Activated CD4-positive, alpha-beta T cell treated with anti-CD3 and anti-CD28 coated beads, Interleukin-2, amount 10 ng/mL, durations not matched to agents 7 days and 5 days (primary cell): ENCODE measurements at places on chromosomes 1 and 21. TPM values are rescaled to one million over a fixed set of nuclear protein-coding genes. Genes with fewer than 3 reads are reported as not detected.
A peak's percentile ranks its signal among the peaks of the same experiment; 100 is the strongest.

DNA sequence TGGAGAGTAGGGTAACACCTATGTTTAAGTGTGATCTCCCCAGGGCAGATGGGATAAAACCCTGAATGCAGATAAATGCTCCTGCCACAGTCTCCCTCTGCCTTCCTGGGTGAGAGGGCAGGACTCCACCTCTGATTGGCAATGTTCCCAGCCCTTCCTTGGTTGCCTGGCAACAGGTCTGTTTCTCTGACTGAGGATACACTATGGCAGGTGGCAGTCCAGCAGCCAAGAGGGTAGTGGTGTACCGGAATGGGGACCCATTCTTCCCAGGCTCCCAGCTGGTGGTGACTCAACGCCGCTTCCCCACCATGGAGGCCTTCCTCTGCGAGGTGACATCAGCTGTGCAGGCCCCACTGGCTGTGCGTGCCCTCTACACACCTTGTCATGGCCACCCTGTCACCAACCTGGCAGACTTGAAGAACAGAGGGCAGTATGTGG is at the start of gene DCDC2B:
Gene DCDC2B (plus strand): TSS at position 199 of the 438 bp plus-strand sequence. CDS start 5 bp downstream, at position 204.
- no peak for DNase-seq
- H3K27me3 ChIP-seq, result no peaks in the 10 kb centered on the region
- H3K4me1 ChIP-seq, result peaks cover 24% of the 10 kb centered on the region
- H3K36me3 ChIP-seq, result peaks cover 12% of the 10 kb centered on the region
- H3K4me3 ChIP-seq, result no peak within 1 kb of the TSS

The TRIM46 gene
- total RNA-seq, result 15.5 TPM

- H3K36me3 ChIP-seq, result no peaks in the 10 kb centered on the region
- H3K4me3 ChIP-seq, result no peak overlapping the region
- no peak for DNase-seq
- H3K27me3 ChIP-seq, result peaks cover 2% of the 10 kb centered on the region
- H3K27ac ChIP-seq, result no peak overlapping the region
- H3K4me1 ChIP-seq, result peaks cover 7% of the 10 kb centered on the region
These were observed 135.4 kb upstream of the SOD1 start for GRCh38 chr21:31524140-31524539.

- no peak overlapping the region for H3K4me3 ChIP-seq
- peak overlapping the region; percentile 2 for H3K27ac ChIP-seq
- H3K4me1 ChIP-seq, result peaks cover 21% of the 10 kb centered on the region
- H3K36me3 ChIP-seq, result no peaks in the 10 kb centered on the region
- DNase-seq, result no peak
These were observed 36.6 kb downstream of the RGL1 start for GRCh38 chr1:183841550-183841949.

The RNU1-1 gene
- total RNA-seq, result 2,316 TPM

DNA sequence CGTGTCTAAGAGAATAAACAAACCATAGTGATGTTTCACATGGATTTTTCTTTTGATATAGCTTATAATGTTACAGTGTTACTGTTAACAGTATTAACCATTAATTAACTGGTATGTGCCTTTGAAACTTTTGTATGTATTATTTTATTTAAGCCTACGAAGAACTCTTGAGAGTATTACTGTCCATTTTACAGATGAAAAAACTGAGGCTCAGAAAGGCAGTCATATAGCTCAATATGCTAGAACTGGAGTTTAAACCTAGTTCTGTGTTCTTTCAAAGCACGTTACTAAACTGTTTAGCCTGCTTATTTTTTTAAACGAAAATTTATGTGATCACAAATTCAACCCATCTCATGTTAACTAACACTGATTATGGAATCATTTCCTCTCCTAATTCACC is 83.5 kb downstream of the POU2F1 start:
- H3K27me3 ChIP-seq, result no peaks in the 10 kb centered on the region
- no peak overlapping the region for H3K4me3 ChIP-seq
- peaks cover 4% of the 10 kb centered on the region for H3K4me1 ChIP-seq
- no peak overlapping the region for H3K27ac ChIP-seq

GRCh38 chr1:201475130-201475529 is 6.1 kb upstream of the PHLDA3 start:
- peaks cover 15% of the 10 kb centered on the region for H3K4me1 ChIP-seq
- H3K36me3 ChIP-seq, result no peaks in the 10 kb centered on the region
- H3K27ac ChIP-seq, result no peak overlapping the region
- no peak for DNase-seq

DNA sequence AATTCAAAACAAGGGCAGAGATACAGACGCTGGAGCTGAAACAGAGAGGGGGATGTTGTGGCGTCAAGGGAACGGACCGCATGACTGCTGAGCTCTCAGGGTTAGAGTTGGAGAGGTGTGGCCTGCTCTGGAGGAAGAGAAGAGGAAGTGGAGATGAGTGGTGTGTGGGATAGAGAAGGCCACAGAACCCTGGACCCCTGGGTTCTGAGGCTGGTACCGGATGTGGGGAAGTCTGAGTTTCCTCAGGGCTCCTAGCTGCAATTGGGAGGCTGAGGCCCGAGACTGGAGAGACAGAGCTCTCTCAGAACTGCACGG is 1.8 kb downstream of the BCAN start:
- DNase-seq, result peak; percentile 65
- H3K27me3 ChIP-seq, result peaks cover 84% of the 10 kb centered on the region
- H3K4me3 ChIP-seq, result no peak overlapping the region
- peaks cover 33% of the 10 kb centered on the region for H3K4me1 ChIP-seq

The LCE1F gene
- total RNA-seq, result not detected

The TNFRSF8 gene
- total RNA-seq, result 6.5 TPM

DNA sequence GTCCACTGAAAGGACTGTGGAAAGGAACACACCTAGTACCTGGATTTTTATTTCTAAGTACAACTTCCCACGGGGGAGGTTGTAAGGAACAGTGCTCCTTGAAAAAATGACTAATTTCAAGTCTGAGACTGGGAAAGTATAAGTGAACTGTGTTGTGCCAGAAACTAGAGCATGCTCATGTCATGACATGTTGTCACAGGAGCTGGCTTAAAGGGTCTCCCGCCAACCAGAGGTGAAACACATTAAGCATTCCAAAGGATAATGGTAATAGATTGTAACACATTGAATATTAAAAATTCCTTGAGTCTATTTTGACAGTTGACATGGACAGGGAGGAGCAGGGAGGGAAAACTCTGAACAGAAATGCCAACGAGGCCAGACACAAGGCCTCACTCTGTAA is 6.3 kb downstream of the ATP2B4 start:
- DNase-seq, result no peak
- no peak overlapping the region for H3K27ac ChIP-seq
- H3K27me3 ChIP-seq, result no peaks in the 10 kb centered on the region
- H3K36me3 ChIP-seq, result peaks cover 50% of the 10 kb centered on the region
- peaks cover 53% of the 10 kb centered on the region for H3K4me1 ChIP-seq
- no peak overlapping the region for H3K4me3 ChIP-seq

DNA sequence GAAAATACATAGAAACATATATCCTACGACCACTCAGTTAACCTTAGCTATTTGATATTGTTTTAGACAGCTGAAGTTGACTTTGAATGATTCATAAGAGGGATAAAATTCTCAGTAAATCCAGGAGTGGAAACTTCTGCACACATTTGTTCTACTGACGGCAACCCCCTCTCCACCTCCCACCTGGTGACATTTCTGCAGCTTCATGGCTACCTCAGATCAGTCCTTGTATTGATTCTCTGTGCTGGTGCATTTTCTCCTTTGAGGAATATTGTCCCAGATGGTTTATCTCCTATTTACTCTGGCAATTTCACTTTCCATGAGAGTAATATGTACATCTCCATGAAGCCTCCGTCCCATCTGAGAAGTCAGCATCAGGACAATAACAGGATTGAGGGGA is 57.7 kb upstream of the COA6 start:
- H3K4me3 ChIP-seq, result no peak overlapping the region
- H3K4me1 ChIP-seq, result peaks cover 46% of the 10 kb centered on the region
- DNase-seq, result no peak
- peaks cover 2% of the 10 kb centered on the region for H3K27me3 ChIP-seq
- peaks cover 5% of the 10 kb centered on the region for H3K36me3 ChIP-seq
- peak overlapping the region; percentile 94 for H3K27ac ChIP-seq

DNA sequence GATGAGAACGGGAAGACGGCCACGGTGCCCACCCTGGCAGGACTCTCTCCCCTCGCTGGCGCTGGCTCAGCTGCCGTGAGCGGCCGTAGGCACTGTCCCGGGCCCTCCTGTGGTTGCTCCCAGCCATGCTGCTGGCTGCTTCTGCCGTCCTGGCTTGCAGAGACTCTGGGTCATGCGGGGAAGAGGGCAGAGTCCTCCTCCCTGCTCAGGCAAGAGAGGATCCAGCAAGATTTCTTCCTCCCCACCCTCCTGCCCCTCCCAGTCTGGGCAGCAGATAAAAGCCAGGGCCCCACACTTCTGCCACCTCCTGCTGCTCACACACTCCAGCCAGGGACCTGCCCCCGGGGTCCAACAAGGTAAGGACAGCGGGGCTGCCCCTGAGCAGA is 60.1 kb downstream of the AGPAT3 start:
- no peak overlapping the region for H3K27ac ChIP-seq
- H3K27me3 ChIP-seq, result no peaks in the 10 kb centered on the region
- H3K36me3 ChIP-seq, result peaks cover 5% of the 10 kb centered on the region
- H3K4me3 ChIP-seq, result no peak overlapping the region
- DNase-seq, result no peak

- H3K36me3 ChIP-seq, result peaks cover 15% of the 10 kb centered on the region
- H3K4me1 ChIP-seq, result peaks cover 21% of the 10 kb centered on the region
- H3K27me3 ChIP-seq, result no peaks in the 10 kb centered on the region
- DNase-seq, result no peak
- no peak overlapping the region for H3K4me3 ChIP-seq
These were observed 8.2 kb downstream of the CEP170 start for GRCh38 chr1:243246916-243247315.

The GJA9 gene
- total RNA-seq, result not detected

DNA sequence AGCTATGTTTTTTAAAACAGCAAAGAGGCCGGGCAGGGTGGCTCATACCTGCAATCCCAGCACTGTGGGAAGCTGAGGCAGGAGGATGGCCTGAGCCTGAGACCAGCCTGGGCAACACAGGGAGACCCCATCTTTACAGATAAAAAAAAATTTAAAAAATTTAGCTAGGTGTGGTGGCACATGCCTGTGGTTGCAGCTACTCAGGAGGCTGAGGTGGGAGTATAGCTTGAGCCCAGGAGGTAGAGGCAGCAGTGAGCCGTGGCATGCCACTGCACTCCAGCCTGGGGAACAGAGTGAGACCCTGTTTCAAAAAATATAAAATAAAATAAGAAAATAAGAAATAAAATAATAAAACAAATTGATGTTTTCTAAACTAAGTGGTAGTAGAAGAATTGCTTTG is 8.4 kb downstream of the SLC35A3 start:
- no peak for DNase-seq
- no peak overlapping the region for H3K4me3 ChIP-seq
- no peaks in the 10 kb centered on the region for H3K27me3 ChIP-seq
- no peaks in the 10 kb centered on the region for H3K4me1 ChIP-seq

- H3K27me3 ChIP-seq, result no peaks in the 10 kb centered on the region
- H3K4me3 ChIP-seq, result no peak overlapping the region
- H3K36me3 ChIP-seq, result no peaks in the 10 kb centered on the region
- no peaks in the 10 kb centered on the region for H3K4me1 ChIP-seq
- H3K27ac ChIP-seq, result no peak overlapping the region
These were observed 157.3 kb downstream of the KCNJ6 start for GRCh38 chr21:37758982-37759381.

GRCh38 chr1:21220815-21221214 is 44.1 kb upstream of the EIF4G3 start:
- H3K4me1 ChIP-seq, result no peaks in the 10 kb centered on the region
- H3K27ac ChIP-seq, result no peak overlapping the region
- DNase-seq, result no peak
- no peaks in the 10 kb centered on the region for H3K27me3 ChIP-seq

- H3K27me3 ChIP-seq, result no peaks in the 10 kb centered on the region
- H3K4me3 ChIP-seq, result no peak overlapping the region
- peaks cover 50% of the 10 kb centered on the region for H3K4me1 ChIP-seq
These were observed 77.7 kb downstream of the RHOU start for GRCh38 chr1:228812961-228813360.

- no peak for DNase-seq
- no peaks in the 10 kb centered on the region for H3K4me1 ChIP-seq
- H3K27me3 ChIP-seq, result no peaks in the 10 kb centered on the region
These were observed 32.8 kb upstream of the CHRM3 start for GRCh38 chr1:239353536-239353935.

- no peaks in the 10 kb centered on the region for H3K27me3 ChIP-seq
- H3K4me3 ChIP-seq, result no peak overlapping the region
- DNase-seq, result no peak
These were observed 17.4 kb downstream of the MYOM3 start for GRCh38 chr1:24094554-24094953.

DNA sequence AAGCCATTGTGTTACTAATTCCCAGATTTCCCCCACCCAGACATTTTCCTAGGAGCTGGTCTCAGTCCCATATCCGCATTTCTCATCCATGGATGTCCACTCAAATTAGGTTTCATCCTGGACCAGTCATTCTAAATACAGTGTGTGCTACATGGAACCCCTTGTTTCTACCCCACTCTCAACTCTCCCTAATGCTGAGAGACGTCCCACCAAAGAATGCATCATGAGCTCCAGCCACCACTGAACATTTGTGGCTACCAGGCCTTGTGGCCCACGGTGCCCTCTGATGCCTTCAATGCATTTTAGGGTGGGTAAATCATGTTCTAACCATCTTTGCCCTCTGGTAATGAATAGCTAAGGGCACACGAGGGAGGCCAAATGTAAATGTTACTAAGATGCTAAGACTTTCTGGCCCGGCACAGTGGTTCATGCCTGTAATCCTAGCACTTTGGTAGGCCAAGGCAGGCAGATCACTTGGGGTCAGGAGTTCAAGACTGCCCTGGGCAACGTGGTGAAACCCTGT is 13.3 kb upstream of the RAB42 start:
- peak overlapping the region; percentile 58 for H3K27ac ChIP-seq
- no peaks in the 10 kb centered on the region for H3K27me3 ChIP-seq
- peaks cover 34% of the 10 kb centered on the region for H3K4me1 ChIP-seq

DNA sequence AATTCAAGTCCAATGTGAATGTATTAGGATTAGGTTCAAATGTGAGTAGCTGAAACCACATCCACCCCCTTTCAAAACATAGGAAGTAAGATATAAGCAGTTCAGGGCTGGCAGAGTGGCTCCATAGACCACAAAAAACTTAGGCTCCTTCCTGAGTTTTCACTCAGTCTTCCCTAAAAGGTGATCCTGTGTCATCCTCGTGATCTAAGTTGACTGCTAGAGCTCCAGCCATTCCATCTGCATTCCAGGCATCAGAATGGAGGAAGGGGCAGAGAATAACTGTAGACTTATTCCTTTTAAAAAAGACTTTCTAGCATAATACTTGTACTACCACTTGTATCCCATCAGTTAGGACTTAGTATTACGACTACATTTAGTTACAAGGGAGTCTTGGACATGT is 204.1 kb downstream of the PBX1 start:
- H3K27me3 ChIP-seq, result no peaks in the 10 kb centered on the region
- H3K27ac ChIP-seq, result no peak overlapping the region
- DNase-seq, result no peak
- H3K36me3 ChIP-seq, result no peaks in the 10 kb centered on the region
- no peaks in the 10 kb centered on the region for H3K4me1 ChIP-seq

GRCh38 chr1:15885701-15886610 is 38.4 kb downstream of the SPEN start:
- H3K4me1 ChIP-seq, result peaks cover 44% of the 10 kb centered on the region
- peak; percentile 24 for DNase-seq
- peak overlapping the region; percentile 70 for H3K27ac ChIP-seq
- H3K4me3 ChIP-seq, result no peak overlapping the region

The KCNC4 gene
- 7.1 TPM for total RNA-seq

GRCh38 chr1:30418061-30418938 is 305.1 kb downstream of the MATN1 start:
- H3K27me3 ChIP-seq, result no peaks in the 10 kb centered on the region
- no peaks in the 10 kb centered on the region for H3K4me1 ChIP-seq
- no peak overlapping the region for H3K4me3 ChIP-seq
- H3K27ac ChIP-seq, result no peak overlapping the region
